GM23248 (cell line): ENCODE measurements at places on chromosomes 11 and 22. TPM values are rescaled to one million over a fixed set of nuclear protein-coding genes. Genes with fewer than 3 reads are reported as not detected.

DNA sequence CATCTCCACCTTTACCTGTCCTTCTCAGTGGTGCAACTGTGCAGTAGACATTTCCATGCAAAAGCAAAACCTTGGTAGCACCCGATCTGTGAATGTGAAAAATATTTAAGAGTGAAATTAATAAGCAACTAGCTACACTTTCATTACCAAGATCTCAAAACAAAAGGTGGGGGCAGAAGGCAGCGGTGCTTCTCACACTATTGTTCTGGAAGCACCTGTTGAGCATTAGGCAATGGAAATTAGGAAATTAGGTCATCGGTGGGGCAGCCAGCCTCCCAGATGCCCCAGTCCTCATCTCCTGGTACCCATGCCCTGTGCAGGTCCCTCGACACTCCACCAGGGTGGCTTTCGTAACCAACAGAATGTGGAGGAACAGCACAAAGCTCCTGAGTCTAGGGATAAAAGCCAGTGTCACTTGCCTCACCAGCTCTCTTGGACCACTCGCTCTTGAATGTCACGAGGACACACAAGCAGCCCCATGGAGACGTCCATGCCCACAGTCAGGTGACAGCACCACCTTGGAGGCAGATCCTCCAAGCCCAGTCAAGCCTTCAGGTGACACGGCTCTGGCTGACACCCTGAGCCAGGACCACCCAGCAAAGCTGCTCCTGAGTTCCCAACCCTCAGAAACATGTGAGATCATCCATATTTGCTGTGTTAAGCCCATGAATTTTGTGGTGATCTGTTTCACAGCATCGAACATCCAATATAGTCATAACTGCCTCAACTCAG, 3.3 kb downstream of the LTO1 start:
- H3K27me3 ChIP-seq, result no peaks in the 10 kb centered on the region
- H3K4me1 ChIP-seq, result peaks cover 13% of the 10 kb centered on the region
- H3K36me3 ChIP-seq, result peaks cover 16% of the 10 kb centered on the region
- DNase-seq, result no peak
- H3K4me3 ChIP-seq, result no peak overlapping the region

DNA sequence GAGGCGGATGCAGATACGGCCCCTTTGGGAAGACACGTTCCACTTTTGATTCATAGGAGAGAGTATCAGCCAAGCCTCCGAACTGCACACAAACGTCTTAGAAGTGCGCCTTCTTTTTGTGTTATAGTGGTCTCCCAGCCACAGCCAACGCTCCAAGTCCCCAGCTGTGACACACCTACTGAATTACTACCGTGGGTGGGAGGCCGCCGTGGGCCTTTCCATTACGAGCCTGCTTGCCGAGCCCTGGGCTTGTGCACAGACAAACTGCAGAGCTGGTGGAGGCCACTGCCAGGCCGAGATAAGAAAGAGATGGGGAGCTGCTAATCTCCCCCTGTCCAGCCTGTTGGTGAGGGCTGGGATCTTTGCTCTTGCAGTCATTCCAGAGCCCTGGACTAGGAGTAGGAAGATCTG, 761 bp downstream of the HMBS start:
- no peaks in the 10 kb centered on the region for H3K36me3 ChIP-seq
- H3K4me3 ChIP-seq, result peak overlapping the region; percentile 99
- peak; percentile 67 for DNase-seq
- H3K4me1 ChIP-seq, result peaks cover 10% of the 10 kb centered on the region
- H3K27ac ChIP-seq, result peak overlapping the region; percentile 88
- H3K27me3 ChIP-seq, result no peaks in the 10 kb centered on the region

- H3K27me3 ChIP-seq, result no peaks in the 10 kb centered on the region
- H3K27ac ChIP-seq, result no peak overlapping the region
- no peak for DNase-seq
- no peaks in the 10 kb centered on the region for H3K36me3 ChIP-seq
These were observed 267.8 kb downstream of the FAT3 start for GRCh38 chr11:92492372-92492771.

DNA sequence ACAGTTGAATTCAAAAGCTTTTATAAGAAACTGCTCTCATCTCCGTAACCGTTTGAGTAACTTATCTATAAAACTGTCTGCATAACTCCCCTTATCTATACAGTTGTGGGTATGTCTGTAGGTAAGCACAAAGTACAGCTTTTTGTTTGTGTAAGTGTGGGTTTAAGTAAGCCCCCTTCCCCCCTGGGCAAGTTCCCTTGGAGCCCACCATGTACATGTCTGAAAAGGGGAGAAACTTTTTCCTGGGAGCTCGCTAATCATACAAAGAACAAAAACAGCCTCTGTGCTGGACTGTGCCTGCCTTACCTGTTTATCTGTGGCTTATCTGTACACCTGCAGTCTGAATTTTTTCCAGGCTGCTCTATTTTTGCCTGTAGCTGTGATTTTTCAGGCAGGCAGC, 36.3 kb upstream of the TMEM45B start:
- no peaks in the 10 kb centered on the region for H3K4me1 ChIP-seq
- no peak overlapping the region for H3K27ac ChIP-seq
- peaks cover 77% of the 10 kb centered on the region for H3K27me3 ChIP-seq

The HBE1 gene
- not detected in 2 replicates for total RNA-seq

DNA sequence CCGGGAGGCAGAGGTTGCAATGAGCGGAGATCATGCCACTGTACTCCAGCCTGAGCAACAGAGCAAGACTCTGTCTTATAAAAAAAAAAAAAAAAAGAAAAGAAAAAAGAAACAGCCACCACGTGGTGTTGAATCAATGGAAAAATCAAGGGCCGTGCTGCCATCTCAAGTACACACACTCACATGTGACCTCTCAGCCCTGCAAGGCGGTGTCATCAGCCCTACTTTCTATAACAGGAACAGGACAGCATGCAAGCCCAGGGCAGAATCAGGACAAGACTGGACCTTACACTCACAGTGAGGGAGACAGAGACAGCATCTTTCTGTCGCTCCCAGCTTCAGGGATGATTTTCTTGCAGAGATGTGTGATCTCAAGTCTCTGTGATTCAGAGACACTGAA, 179.6 kb downstream of the MPPED1 start:
- H3K36me3 ChIP-seq, result no peaks in the 10 kb centered on the region
- H3K4me3 ChIP-seq, result no peak overlapping the region
- no peaks in the 10 kb centered on the region for H3K4me1 ChIP-seq

The ADAMTS8 gene
- total RNA-seq, result under 0.01 and 0.63 TPM in 2 replicates

DNA sequence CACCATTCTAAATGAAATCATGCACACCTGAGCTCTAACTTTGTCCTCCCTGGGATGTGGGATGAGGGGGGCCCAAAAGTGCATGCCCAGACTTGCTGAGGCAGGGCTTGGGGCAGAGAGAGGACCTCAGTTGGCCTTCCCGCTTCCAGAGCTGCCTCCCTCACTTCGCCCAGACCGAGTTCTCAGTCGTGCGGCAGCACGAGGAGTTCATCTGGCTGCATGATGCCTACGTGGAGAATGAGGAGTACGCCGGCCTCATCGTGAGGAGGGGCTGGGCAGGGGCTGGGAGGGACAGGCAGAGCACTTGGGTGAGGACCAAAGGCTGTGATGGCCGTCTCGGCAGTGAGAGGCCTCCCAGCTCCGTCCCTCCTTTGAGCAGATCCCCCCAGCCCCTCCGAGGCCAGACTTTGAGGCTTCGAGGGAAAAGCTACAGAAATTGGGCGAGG, 8.2 kb downstream of the CFL1 start:
- DNase-seq, result no peak
- no peak overlapping the region for H3K4me3 ChIP-seq
- no peaks in the 10 kb centered on the region for H3K4me1 ChIP-seq
- no peak overlapping the region for H3K27ac ChIP-seq
- no peaks in the 10 kb centered on the region for H3K27me3 ChIP-seq

DNA sequence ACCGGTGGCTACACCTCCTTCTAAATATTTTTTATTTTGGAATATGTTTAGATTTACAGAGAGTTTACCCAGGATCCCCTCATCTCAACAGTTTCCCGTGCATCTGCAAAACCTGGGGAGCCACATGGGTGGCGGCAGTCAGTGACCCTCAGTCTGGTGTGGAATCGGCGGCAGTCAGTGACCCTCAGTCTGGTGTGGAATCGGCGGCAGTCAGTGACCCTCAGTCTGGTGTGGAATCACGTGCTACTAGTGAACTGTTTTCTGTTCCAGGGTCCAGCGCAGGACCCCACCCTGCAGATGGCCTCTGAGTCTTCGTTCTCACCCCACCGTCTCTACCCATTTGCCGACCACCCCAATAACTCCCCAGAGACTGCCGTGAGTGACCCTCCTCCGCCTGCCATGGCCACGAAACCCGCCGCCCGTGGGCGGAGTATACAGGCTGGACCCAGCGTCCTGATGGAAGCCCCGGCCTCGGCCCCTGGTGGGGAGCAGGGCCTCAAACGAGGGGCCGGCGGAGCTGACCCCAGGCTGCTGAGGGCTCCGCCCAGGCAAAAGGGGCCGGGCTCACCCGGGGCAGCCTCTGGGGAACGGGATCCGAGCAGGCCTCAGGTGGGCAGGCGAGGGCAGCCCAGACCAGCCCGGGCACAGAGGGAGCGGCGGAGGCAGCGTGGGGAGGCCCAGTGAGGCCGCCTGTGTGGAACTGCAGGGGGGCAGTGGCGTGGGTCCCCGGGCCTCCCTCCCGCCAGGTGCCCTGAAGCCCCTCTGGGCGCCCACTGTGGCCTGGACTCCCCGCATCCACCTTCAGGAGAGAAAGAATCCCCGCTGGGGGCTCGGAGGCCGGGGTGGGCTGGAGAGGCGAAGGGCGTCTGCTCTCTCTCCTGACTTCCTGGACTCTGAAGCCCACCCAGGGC, 2.5 kb downstream of the IL17REL start:
- no peaks in the 10 kb centered on the region for H3K36me3 ChIP-seq
- no peak overlapping the region for H3K4me3 ChIP-seq
- no peaks in the 10 kb centered on the region for H3K4me1 ChIP-seq
- H3K27ac ChIP-seq, result no peak overlapping the region
- no peak for DNase-seq

The SLC7A4 gene
- total RNA-seq, result not detected in 2 replicates

The RFPL3 gene
- not detected in 2 replicates for total RNA-seq

The SYNGR1 gene
- total RNA-seq, result 5.2 and 6.1 TPM in 2 replicates

The TEF gene
- 4.2 and 4.6 TPM in 2 replicates for total RNA-seq

- no peak for DNase-seq
- no peak overlapping the region for H3K27ac ChIP-seq
- no peaks in the 10 kb centered on the region for H3K27me3 ChIP-seq
- no peak overlapping the region for H3K4me3 ChIP-seq
These were observed 249.0 kb upstream of the CNTN5 start for GRCh38 chr11:98771791-98772190.

- DNase-seq, result peak; percentile 45
- H3K27me3 ChIP-seq, result peaks cover 4% of the 10 kb centered on the region; the same call in 1 of the 2 replicates
- H3K36me3 ChIP-seq, result no peaks in the 10 kb centered on the region
- H3K27ac ChIP-seq, result no peak overlapping the region
- H3K4me3 ChIP-seq, result no peak overlapping the region
These were observed 66.8 kb downstream of the THAP12 start for GRCh38 chr11:76313913-76314740.

DNA sequence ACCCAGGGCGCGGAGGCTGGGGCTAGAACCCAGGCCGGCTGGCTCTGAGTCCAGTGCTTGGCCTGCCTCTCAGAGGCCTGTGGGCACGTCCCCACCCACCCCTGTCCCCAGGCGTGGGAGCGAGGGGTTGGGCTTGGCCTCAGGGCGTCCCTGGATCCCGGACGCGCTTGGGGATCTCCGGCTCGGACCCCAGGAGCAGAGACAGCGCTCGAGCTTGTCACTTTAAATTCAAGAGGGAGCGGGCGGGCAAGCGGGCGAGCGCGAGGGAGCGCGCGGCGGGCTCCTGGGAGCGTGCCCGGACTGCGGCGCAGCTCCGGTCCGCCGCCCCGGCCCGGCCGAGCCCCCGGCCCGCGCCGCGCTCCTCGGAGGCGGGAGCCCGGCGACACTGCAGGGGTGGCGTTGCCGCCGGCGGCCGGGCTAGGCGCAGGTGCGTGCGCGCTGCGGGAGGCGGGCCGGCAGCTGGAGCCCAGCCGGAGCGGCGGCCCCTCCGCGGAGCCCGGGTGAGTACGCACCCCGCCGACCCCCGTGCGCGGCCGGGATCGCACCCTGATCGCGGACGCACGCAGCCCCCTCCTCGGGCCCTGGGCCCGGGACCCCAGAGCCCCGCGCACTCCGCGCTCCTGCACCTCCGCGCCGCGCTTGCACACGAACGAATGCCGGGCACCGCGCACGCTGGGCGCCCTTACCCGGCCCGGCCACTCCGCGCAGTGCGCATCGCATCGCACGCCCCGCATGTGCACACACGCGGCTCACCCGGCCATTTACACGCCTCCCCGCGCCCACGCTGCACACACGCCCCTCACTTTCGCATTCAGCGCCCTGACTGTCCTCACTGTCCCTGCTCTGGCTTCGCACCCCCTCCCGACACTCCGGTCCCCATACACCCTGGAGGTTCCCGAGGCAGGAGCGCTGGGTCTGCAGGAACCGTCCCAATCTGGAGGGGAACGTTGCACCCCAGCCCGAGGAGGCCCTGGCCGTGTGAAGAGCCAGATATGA, at the start of gene SYT12:
SYT12 (plus strand) TSS at position 174 of the 996 bp plus-strand sequence. CDS start 7,011 bp downstream, outside the sequence.
- H3K36me3 ChIP-seq, result no peaks in the 10 kb centered on the region
- peak within 1 kb of the TSS; percentile 64 for H3K4me3 ChIP-seq
- no peak within 1 kb of the TSS for H3K27ac ChIP-seq
- DNase-seq, result peak; percentile 61
- H3K4me1 ChIP-seq, result peaks cover 9% of the 10 kb centered on the region

DNA sequence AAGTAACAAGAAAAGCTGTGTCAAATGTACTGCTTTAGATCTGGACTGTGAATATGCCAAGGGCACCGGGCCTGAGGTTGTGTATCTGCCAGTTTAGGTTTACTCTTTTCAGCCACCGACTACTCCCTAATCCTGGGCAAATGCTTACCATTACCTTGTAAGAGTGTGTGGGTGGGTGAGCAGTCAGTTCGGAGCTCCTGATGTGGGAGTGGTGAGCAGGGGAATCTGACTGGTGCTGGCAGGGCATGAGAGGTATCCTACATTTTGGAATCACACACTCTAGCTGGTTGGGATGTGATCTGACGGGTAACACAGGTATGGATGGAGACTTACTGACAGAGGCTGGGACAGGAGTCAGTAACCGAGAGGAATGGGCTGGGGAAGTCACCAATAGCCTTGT, 2.6 kb upstream of the FAM180B start:
- H3K36me3 ChIP-seq, result peaks cover 30% of the 10 kb centered on the region; the same call in 1 of the 2 replicates
- no peak for DNase-seq
- H3K27ac ChIP-seq, result no peak overlapping the region
- no peak overlapping the region for H3K4me3 ChIP-seq
- H3K4me1 ChIP-seq, result no peaks in the 10 kb centered on the region

GRCh38 chr22:32650553-32651345, 150.8 kb upstream of the TIMP3 start:
- H3K27ac ChIP-seq, result peak overlapping the region; percentile 96
- DNase-seq, result peak; percentile 94
- H3K36me3 ChIP-seq, result no peaks in the 10 kb centered on the region
- no peak overlapping the region for H3K4me3 ChIP-seq
